Stimulated activated CD8-positive, alpha-beta memory T cell treated with anti-CD3 and anti-CD28 coated beads, Interleukin-7, amount 100 ng/mL, for 1 hour (primary cell): ENCODE measurements at places on chromosomes 1 and 21.

- no peak for DNase-seq
Measured at GRCh38 chr1:218748071-218748470, 402.9 kb downstream of the TGFB2 start.

DNA sequence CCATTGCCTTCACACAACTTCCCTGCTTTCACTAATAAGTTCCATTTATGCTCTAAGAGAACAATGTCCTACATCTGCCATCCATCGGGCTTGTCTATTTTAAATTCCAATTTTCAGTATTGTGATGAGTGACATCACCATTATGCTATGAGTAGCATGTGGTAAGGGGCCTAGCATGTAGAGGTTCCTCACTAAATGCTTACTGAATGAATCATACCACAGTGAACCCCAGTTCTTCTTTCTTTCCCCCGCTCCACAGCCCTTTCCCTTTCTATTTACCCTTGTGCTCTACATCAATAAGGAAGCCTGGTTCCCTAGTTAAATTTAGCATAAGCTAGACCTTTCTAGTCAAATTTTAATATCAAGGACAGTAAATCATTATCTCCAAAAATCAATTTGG is 195.0 kb upstream of the RGS18 start:
- DNase-seq = no peak

DNA sequence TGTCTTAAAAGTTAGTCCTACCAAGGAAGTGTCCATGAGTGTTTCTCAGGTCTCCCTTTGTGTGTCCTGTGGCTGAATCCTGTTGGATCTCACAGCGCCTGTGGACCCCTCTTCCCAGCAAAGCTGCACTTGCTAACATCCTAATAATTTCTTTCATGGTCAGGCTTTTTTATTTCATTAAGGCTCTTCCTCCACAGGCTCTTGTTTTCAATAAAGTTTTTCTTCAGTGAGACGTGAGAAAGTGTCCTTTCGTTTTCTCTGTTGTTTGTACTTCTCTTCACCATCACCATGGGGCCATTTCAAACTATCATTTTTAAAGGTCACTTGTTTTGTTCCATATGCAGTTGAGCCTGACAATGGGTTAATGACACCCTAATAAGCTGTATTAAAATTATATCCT is 231.5 kb downstream of the LMO4 start:
- DNase-seq = no peak

DNA sequence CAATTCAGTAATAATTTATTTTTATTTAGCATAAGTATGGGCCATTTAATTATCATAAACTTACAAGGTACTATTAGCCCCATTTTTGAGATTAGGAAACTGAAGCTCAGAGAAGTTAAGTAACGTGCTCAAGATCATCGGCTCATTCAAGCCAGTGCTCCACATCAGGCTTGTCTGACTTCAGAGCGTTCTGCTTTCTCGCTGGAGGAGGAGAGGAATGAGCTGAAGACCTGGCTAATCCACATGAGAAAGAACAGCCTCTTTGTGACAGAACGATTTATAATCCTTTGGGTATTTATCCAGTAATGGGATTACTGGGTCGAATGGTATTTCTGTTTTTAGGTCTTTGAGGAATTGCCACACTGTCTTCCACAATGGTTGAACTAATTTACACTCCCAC is 39.7 kb downstream of the DDX20 start:
- DNase-seq = no peak

DNA sequence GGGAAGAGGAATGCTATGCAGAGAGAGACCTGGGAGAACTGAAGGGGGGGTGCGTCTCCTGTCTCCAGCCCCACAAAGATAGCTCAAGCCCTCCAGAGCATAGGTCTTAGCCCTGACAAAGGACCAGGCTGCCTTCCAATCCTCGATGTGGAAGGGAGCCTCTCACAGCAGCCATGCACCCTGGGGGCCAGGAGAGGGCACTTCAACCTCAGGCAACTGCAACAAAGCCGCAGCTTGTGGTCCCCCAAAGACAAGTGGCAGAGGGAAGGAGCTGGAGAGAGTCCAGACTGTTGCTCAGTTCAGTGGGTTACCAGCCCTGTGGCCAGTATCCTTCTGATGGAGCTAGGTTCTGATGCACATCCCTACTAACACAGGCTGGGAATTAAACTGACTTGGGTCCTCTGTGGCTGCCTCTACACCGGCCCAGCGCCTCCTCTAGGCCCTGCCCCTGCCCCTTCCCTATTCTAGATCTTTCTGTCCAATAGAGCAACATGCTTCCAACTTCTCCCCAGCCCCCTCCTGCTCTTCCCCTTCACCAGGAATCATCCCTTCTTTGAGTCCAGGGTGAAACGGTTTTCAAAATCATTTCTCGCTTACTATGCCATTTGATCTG is 100.7 kb upstream of the SPATA6 start:
- DNase-seq = no peak

DNA sequence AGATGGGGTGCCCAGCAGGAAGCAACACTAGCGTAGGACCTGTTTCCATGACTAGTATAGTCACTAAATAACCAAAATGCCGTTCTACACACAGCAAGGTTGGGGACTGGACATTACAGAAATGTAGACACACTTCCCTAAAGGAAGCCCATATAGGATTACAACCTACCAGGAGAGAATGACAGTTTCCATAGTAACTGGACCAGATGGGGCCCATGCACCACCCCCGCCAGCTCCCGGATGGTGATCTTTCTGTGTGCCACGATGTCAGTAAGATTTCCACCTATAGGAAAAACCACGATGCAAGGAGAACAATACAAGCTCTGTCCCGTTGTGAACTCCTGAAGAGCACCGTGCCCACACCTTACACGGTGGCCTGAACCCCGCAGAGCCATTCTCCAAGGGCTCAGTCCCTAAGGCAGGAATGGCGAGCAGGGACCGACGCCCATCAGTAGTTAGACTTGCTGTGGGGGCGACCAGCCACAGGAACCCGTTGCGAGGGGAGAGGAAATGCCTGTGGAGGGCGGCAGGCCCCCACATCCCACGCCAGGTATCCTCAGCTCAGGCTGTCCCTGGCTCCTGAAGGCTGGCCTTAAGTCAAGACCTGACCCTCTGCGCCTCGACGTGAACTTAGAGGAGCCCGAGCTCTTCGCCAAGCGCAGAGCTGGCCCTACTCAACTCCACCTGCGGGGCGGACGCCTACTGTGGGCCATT is 13.6 kb upstream of the CEP85 start:
- DNase-seq = no peak

DNA sequence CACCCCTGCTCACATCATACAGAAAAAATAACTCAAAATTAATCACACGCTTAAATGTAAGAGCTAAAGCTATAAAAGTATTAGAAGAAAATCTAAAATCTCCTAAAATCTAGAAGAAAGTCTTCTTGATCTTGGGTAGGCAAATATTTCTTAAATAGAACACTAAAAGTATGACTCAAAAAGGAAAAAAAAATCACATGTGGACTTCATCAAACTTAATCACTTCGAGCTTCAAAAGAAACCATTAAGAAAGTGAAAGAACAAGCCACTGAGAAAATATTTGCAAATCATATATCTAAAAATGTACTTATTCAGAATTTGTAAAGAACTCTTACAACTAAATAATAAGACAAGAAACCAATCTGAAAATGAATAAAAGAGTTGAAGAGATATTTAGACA is 32.7 kb downstream of the LRRC52 start:
- DNase-seq = no peak

- no peak for DNase-seq
Measured at GRCh38 chr1:59237900-59238299, 59.0 kb upstream of the FGGY start.

- no peak for DNase-seq
Measured at GRCh38 chr1:206704226-206704625, 19.5 kb downstream of the MAPKAPK2 start.
